Right renal cortex interstitium (tissue), 3 donors: ENCODE measurements at places on chromosomes 3 and 15. TPM values are rescaled to one million over a fixed set of nuclear protein-coding genes. Genes with fewer than 3 reads are reported as not detected.

DNA sequence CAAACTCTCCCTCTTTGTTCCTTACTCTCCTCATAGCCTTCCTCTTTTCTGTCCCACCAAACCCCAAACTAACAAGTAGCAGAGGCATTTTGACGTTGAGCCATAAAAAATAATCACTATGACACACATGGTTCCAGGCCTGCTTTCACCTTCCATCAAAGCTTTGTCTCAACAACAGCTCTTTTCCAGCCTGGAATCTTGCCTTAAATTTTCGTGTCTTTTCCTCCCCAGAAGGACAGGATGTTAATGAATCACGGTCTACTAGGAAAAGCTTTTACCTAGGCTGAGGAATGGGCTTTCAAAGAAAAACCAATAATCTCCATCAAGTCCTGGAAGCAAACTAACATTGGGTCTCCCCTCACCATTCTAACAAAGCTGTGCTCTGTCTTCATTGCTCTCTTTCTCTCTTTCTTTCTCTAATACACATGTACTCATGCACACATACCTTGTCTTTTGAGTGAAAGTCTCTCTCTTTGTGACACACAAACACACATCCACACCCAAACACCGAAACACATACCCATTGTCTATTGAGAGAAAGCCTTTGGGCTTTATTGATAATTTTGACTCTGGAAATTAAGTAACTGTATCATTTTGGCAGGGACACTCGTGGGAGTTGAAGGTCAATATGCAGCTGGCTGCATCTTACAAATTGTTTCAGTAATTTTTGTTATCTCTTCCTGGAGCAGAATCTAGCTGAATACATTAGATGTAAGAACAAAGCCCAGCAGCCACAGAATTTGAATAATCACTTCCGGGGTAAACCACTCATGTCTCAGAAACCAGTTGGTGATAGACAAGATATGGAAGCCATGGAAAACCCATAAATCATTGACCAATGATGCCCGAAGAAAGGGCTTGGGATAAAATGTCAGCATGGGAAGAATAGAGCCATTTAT is 107.4 kb upstream of the SLC4A7 start:
- DNase-seq = no peak

DNA sequence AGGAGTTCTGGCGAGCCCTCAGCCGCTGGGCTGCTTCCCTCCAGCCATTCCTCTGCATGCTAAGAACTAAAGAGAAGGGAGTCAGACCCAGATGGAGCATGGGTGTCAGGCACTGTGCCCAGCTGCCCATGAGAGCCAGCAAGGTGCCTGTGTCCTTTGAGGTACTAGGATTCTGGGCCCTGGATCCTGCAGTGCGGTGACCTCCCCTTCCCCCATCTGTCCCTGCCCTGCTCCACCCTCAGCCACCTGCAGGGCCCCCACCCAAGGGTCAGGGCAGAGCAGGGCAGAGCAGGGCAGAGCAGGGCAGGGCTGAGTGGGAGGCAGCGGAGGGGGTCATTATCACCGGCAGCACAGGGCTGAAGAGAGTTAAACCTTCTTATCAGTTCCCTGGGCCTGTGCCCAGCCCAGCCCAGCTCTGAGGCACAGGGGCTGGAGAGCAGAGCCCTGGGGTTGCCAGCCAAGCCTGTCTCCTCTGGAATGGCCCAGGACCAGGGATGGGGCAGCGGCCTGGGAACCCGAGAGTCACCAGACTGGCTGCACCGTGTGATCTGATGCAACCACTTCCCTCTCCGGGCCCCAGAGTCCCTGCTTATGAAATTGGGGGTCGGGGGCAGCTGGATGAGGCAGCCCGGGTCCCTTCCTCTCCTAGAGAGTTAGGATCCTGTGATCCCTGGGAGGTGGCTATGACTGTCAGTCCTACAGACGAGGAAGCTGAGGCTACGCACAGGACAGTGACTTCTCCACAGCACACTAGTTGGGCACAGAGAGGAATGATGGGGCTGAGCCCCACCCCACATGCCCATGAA is 17.3 kb downstream of the ZDHHC19 start:
- no peak for DNase-seq

GRCh38 chr3:168794427-168794826 is 698.7 kb upstream of the GOLIM4 start:
- DNase-seq = no peak

DNA sequence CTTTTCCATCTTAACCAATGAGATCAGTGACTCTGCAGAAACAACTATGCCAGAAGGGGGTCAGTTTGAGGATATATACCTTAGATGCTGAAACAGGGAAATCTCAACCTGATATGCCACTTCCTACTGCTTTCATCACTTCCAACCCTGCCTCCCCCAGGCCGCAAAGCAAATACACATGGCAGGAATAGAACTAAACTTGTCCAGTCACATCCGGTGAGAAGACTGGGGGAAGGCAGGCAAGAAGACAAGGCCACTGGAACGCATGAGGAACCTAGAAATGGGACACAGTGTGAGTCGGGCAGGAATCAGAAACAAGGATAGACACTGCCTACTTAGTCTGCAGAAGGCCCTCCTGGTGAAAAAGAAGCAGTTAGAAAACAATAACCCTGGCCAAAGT is 90.6 kb downstream of the MYO5A start:
- no peak for DNase-seq

DNA sequence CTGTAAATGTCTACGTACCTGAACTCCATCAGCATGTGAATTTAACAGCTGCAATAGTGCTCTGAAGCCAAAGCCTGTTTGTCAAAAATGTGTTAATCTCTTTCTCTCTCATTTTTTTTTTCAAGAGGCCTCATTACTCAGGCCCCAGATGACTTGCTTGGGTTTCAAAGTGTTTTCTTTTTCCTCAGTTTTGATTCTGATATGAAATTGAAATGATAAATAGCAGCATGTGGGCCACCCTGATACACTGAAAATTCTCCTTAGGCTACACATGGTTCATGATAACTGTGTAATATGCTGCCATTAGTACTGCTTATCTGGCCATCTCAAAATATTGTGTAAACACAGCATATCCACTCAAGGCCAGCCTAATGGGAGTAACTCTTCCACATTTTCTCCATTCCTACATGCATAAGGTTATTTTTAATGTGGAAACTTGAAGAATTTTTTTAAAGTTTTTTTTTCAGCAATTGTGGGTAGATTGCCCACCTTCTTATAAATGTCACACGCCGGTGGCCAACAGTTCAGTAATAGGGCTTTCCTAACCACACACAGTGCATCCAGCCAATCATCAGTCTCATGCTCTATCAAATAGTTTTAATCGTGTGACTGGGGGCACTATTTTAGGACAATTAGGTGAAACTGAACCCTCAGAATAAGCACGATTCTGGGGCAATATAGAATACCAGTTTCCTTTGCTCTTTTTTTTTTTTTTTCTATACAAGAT is 13.1 kb upstream of the DENND4A start:
- DNase-seq = no peak

- DNase-seq = no peak
Measured at GRCh38 chr15:51732646-51733045, 4.8 kb downstream of the LYSMD2 start.

GRCh38 chr3:73144828-73145227 is 83.4 kb downstream of the EBLN2 start:
- no peak for DNase-seq

DLL4 gene
- 8.5 TPM for polyA plus RNA-seq

GP5 gene
- polyA plus RNA-seq = 0.85 TPM
